MG63 (cell line): ENCODE measurements at places on chromosomes 11 and 22.

DNA sequence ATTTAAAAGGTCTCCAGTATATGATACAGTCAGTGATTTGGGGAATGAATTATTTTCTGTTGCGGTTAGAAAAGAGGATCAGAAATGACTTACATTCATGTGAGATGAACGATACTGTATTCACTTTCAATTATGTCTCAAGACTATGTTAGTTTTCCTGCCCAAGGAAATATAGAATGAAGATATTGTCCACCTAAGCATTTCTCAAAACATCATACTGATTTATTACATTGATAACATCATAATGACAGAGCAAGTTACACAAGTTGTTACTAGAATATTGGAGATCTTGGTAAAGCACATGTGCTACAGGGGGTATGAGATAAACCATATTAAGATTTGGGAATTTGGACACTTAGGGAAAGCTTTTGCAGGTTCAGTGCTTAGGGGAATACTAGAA lies 67.8 kb upstream of the OR9G4 start:
- no peak for DNase-seq

- DNase-seq: no peak
Observed at GRCh38 chr11:26323837-26324236, 8.1 kb upstream of the ANO3 start.

- no peak for DNase-seq
Observed at GRCh38 chr22:19082793-19083192, 39.4 kb downstream of the DGCR2 start.

GRCh38 chr11:107446822-107447431 lies 10.7 kb downstream of the CWF19L2 start:
- DNase-seq: no peak

- no peak for DNase-seq
Observed at GRCh38 chr11:122978299-122978620, 3.4 kb downstream of the BSX start.

GRCh38 chr22:33303099-33303498 lies 244.9 kb upstream of the SYN3 start:
- DNase-seq: no peak

DNA sequence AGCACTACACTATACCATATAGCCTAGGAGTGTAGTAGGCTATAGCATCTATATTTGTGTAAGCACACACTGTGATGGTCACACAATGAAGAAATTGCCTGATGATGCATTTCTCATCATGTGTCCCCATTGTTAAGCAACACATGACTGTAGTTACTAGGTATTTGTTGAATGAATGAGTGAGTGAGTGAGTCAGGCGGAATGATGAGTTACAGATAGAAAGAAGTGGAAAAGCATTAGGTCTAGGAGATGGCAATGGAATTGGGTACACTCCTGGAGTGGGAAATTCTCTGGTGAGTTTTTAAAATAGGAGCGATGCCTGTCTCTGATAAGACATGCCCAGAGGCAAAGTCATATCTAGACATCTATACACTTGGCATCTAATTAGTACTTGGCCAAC lies 160.5 kb upstream of the TBCEL start:
- DNase-seq: no peak

GRCh38 chr11:117806846-117807245 lies 9.8 kb upstream of the DSCAML1 start:
- no peak for DNase-seq

GRCh38 chr11:77381729-77382665 lies 80.5 kb upstream of the GDPD4 start:
- DNase-seq: no peak

GRCh38 chr22:36977401-36977861 lies 41.8 kb downstream of the TST start:
- DNase-seq: peak; percentile 64

DNA sequence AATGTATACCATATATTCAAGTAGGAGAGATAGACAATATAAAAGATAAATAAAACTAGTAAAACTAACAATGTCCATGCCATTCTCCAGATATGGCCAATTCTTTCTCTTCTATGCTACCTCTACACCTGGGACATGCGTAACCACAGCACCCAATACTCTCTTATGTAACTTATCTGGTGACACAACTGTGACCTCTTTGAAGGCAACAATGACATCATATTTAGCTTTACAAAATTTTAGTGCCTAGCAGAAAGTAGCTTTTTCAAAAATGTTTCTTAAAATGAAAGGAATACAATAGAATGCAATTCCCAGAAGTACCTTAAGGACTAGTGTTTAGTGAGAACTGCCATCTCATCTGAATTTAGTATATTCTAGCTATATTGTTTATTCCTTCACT lies 36.8 kb downstream of the CDON start:
- no peak for DNase-seq

GRCh38 chr11:79465160-79465559 lies 24.3 kb upstream of the TENM4 start:
- no peak for DNase-seq

- DNase-seq: no peak
Observed at GRCh38 chr11:33642461-33643166, 58.0 kb downstream of the C11orf91 start.

- no peak for DNase-seq
Observed at GRCh38 chr11:19320827-19321226, 80.1 kb upstream of the E2F8 start.

GRCh38 chr11:111749646-111750045 lies 16.5 kb downstream of the PPP2R1B start:
- no peak for DNase-seq
